Purkinje cell (primary cell): ENCODE measurements at places on chromosomes 16 and 17. TPM values are rescaled to one million over a fixed set of nuclear protein-coding genes. Genes with fewer than 3 reads are reported as not detected.

CHP2 gene
- polyA plus RNA-seq, result not detected in 2 replicates

HAS3 gene
- polyA plus RNA-seq, result 0.11 and 0.25 TPM in 2 replicates

TBC1D3H gene
- 0.18 TPM in 1 of 2 replicates, not detected in the other for polyA plus RNA-seq

DHRS7C gene
- not detected in 2 replicates for polyA plus RNA-seq

CACNG5 gene
- polyA plus RNA-seq, result not detected in 2 replicates

FNDC8 gene
- not detected in 2 replicates for polyA plus RNA-seq

NUP88 gene
- 12.4 and 45.8 TPM in 2 replicates for polyA plus RNA-seq

RBFOX1 gene
- polyA plus RNA-seq, result 38.3 and 61.6 TPM in 2 replicates

PIMREG gene
- polyA plus RNA-seq, result 1.8 and 5.1 TPM in 2 replicates

MSLN gene
- not detected in 2 replicates for polyA plus RNA-seq

TMC8 gene
- not detected in 2 replicates for polyA plus RNA-seq

HOXB9 gene
- not detected in 2 replicates for polyA plus RNA-seq

CCDC78 gene
- not detected in 2 replicates for polyA plus RNA-seq

MT1H gene
- polyA plus RNA-seq, result not detected in 2 replicates

SHCBP1 gene
- 7.8 and 11.9 TPM in 2 replicates for polyA plus RNA-seq

KRT36 gene
- not detected in 2 replicates for polyA plus RNA-seq

CAMKK1 gene
- 1.1 and 6.9 TPM in 2 replicates for polyA plus RNA-seq

TTYH2 gene
- polyA plus RNA-seq, result not detected in 2 replicates

CPNE7 gene
- polyA plus RNA-seq, result 0.71 TPM in 1 of 2 replicates, not detected in the other

SLFN13 gene
- polyA plus RNA-seq, result not detected in 2 replicates

MIS12 gene
- 9.3 and 16.0 TPM in 2 replicates for polyA plus RNA-seq

SLC6A4 gene
- polyA plus RNA-seq, result not detected in 2 replicates

BCL6B gene
- not detected in 2 replicates for polyA plus RNA-seq

ELOB gene
- polyA plus RNA-seq, result 1,180 and 1,450 TPM in 2 replicates

P2RX1 gene
- not detected in 2 replicates for polyA plus RNA-seq

G6PC1 gene
- polyA plus RNA-seq, result not detected in 2 replicates

ZCCHC14 gene
- polyA plus RNA-seq, result 1.3 and 2.1 TPM in 2 replicates

YBX2 gene
- not detected in 2 replicates for polyA plus RNA-seq

OTOP3 gene
- not detected in 2 replicates for polyA plus RNA-seq

ELAC2 gene
- polyA plus RNA-seq, result 8.5 and 27.5 TPM in 2 replicates

SYT17 gene
- polyA plus RNA-seq, result 1.0 and 8.5 TPM in 2 replicates

PRCD gene
- polyA plus RNA-seq, result 4.4 and 4.9 TPM in 2 replicates

ABCA6 gene
- polyA plus RNA-seq, result 3.8 and 7.5 TPM in 2 replicates

CES3 gene
- polyA plus RNA-seq, result 0.86 and 0.90 TPM in 2 replicates

GRAP gene
- not detected in 2 replicates for polyA plus RNA-seq

SLC47A1 gene
- polyA plus RNA-seq, result 10.7 and 13.7 TPM in 2 replicates

XAF1 gene
- polyA plus RNA-seq, result not detected in 2 replicates

TRPV3 gene
- 0.07 and 0.59 TPM in 2 replicates for polyA plus RNA-seq

KCNG4 gene
- polyA plus RNA-seq, result not detected in 2 replicates

INCA1 gene
- polyA plus RNA-seq, result 2.1 and 2.5 TPM in 2 replicates

PRSS33 gene
- not detected in 2 replicates for polyA plus RNA-seq

CCL3 gene
- polyA plus RNA-seq, result not detected in 2 replicates

RAB37 gene
- polyA plus RNA-seq, result 0.57 TPM in 1 of 2 replicates, not detected in the other
